ENCODE measurements at places on chromosomes 5 and 9.

DNA sequence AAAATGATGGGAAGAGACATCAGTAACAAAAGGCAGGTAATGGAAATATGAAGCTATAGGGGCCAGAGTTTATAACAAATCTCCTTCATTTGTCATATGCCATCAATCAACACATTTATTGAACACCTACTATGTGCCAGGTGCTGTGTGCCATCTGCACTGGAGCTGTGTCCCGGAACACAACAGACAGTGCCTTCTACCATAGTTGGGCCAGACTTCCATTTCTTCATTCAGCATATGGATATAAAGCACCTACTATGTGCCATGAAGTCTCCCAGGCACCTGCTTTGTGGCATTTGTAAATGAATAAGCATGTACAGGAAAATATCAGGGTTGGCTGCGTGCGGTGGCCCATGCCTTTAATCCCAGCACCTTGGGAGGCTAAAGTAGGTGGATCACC, 112.5 kb upstream of the ERCC6L2 start:
- no peak for DNase-seq

- no peak for DNase-seq
These were observed 63.5 kb upstream of the MOCS2 start for GRCh38 chr5:53173083-53173482.

- DNase-seq, result no peak
These were observed 75.3 kb downstream of the FBXW11 start for GRCh38 chr5:171931163-171931562.

DNA sequence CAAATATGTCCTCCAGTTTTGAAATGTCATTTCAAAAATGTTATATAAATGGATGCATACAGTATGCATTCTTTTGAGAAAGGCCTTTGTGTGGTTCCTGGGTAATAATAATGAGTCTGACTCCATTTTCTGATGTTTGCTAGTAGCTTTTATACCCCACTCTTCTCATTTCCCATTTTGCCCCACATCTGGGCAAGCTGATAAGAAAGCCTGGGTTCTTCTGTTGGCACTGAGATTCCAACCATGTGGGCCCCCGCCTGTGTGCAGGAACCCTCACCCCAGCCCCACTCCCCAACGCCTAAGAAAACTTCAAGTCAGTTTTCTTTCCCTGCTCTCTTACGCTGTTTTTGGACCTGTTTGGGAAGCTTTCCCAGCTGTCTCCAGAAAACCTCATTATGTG, 89.4 kb downstream of the SNX18 start:
- no peak for DNase-seq

DNA sequence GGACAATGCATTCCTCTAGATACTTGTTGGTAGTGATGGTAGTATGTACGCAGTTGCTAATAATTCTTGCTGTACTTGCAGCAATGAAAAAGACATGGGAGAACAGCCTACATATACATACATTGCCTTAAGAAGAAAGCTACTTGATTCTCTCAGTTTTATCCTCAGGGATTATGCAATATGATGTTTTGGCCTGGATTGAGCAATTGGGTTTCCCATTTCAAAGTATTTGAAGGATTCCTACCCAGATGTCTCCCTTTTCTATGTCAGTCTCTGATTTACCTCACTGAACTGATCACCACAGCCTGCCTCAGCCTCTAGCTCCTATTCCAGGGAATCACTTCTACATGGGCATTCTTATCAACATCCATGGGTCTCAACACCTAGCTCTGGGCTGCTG, 210.1 kb upstream of the CDH10 start:
- no peak for DNase-seq

- DNase-seq, result no peak
These were observed 1656.5 kb downstream of the EFNA5 start for GRCh38 chr5:106014262-106014661.

DNA sequence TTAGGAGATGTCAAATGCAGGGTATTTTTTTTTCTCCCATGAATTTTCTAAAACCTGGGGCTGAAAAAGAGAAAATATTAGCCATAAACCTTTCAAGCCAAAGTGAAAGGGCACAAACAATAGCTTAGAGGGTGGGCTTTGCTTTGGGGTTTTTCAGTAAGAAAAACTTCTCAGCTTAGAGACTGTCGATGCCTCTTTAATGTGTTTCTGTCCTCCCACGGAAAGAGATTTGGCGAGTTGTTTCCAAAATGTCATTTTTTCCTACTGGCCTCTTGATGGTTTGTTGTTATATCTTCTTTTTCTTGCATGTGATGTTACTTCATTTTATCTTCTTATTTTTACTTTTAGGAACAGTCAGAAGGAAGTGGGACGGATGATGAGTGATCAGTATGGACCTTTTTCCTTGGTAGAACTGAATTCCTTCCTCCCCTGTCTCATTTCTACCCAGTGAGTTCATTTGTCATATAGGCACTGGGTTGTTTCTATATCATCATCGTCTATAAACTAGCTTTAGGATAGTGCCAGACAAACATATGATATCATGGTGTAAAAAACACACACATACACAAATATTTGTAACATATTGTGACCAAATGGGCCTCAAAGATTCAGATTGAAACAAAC, 177.3 kb downstream of the SMARCA2 start:
- DNase-seq, result no peak

DNA sequence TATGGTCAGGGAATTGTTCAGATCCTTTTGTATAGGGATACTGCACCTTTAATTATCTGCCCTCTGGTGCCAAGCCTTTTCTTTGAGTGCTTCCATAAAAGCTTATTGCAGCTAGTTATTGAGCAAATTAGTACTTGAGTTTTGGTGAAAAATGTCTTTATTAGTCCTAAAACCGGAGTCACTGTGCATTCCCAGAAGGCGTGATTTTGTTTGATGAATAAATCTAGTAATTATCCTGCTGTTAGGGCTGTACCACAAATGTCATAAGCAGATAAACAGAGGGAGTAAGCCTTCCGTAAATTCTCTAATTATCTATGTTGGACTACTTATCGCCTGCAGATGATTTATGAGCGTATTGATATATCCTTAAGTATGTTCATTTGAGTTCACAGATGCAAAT, 620.7 kb upstream of the ARRDC3 start:
- no peak for DNase-seq

- no peak for DNase-seq
These were observed 205.4 kb downstream of the SNX18 start for GRCh38 chr5:54722846-54723433.

DNA sequence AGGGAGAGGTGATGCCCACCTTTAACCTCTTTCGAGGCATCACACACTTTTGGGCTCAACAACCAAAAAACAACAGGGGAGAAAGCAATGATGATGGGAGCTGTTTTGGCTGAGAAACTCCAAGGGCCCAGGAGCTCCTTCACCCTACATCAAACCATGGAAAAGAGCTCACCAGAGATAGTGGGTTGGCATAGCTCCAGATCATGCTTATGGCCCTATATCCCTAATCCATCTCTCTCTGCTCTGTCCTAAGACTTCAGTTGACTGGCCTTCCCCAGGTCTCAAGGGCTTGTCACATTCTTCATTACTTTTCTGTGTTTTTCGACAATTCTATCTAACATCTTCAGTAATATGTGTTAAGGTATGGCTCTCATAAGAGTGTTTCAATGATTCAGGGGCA, 5.7 kb upstream of the CTSL start:
- DNase-seq, result no peak

- no peak for DNase-seq
These were observed 8.6 kb downstream of the BRD3 start for GRCh38 chr9:134059188-134059641.

DNA sequence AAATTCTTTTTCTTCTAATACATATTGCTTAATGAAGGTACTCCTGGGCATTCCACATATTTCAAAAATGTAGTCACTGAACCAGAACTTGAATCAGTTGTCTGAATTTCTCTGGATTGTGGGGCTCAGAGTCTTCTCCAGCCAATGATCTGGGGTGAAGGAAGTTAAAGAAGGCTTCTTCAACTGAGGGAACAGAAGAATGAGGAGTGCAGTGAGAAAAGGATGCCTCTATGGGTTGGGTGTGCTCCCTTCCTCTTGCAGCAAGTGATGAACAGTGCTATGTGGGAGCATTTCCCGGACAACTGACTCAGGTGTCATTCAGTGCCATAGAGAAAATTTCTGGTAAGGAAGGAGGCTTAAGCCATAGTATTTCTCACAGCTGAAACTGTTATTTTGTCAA, 7.9 kb downstream of the LNPEP start:
- no peak for DNase-seq

GRCh38 chr5:134918861-134919260, 13.9 kb downstream of the PCBD2 start:
- DNase-seq, result no peak

DNA sequence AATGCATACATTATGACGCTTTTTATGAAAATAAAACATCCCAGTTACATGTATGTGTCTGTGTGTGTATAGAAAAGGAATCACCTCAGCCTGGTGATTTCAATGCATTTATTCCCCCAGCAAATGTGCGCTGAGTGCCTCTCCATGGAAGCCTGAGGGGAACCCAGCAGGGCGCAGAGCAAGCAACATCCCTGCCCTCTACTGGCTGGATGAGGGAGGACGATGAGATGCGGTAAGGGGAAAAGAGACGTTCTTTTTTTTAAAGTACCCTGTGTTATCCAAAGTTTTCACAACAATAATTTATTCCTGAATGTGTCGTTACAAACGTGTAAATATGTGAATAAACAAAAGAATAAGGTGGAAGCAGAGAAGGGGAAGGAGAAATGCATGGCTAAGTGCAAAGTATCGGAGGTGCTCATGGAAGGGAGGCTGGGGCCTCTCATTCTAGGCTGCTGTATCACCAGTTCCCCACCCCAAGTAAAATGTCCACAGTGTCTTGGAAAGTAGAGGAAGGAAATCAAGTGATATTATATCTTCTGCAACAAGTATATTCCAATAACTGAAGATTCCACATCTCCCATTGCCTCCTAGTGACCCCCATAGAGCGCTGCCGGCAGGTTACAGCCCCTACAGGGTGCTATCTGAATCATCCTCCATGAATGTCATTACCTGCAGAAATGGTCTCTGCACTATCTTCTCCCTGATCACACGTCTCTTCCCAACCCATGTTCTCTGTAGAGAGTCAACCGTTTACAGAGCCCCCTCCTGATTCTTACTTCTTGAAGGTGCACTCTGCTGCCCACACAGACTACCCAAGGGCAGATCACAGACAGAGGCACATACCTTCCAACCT, 13.0 kb upstream of the ABLIM3 start:
- DNase-seq, result no peak

DNA sequence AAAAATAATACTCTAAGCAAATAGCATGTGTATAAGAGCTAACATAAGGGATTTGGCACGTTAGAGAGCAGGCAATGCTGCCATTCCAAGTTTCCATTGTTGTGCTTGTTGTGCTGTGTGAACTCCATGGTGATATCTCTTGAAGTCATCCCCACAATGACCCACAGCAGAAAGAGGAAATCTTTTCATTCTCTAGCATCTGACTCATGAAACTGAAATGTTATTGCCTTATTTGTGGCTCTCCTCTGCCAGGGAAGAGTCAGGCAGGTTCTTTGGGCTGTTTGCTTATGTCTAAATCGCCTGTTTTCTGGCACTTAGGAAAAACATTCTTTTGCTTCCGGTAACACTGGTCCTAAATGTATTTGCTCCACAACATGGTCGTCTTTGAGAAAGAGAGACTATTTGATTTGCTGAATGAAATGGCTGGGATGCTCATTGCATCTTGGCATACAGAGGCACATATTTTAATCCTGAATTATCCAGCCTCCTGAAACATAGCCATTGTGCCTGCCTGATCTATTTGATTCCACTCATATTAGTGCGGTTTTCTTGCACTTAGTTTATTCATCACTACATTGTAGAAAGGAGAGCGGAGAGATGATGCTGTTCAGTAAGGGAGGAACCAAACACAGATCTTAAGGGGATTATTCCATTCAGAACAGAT, 188.8 kb downstream of the CSNK1G3 start:
- DNase-seq, result no peak

GRCh38 chr5:19880458-19880857, 107.5 kb downstream of the CDH18 start:
- no peak for DNase-seq

- no peak for DNase-seq
These were observed 8.2 kb downstream of the IPPK start for GRCh38 chr9:92661743-92662142.

DNA sequence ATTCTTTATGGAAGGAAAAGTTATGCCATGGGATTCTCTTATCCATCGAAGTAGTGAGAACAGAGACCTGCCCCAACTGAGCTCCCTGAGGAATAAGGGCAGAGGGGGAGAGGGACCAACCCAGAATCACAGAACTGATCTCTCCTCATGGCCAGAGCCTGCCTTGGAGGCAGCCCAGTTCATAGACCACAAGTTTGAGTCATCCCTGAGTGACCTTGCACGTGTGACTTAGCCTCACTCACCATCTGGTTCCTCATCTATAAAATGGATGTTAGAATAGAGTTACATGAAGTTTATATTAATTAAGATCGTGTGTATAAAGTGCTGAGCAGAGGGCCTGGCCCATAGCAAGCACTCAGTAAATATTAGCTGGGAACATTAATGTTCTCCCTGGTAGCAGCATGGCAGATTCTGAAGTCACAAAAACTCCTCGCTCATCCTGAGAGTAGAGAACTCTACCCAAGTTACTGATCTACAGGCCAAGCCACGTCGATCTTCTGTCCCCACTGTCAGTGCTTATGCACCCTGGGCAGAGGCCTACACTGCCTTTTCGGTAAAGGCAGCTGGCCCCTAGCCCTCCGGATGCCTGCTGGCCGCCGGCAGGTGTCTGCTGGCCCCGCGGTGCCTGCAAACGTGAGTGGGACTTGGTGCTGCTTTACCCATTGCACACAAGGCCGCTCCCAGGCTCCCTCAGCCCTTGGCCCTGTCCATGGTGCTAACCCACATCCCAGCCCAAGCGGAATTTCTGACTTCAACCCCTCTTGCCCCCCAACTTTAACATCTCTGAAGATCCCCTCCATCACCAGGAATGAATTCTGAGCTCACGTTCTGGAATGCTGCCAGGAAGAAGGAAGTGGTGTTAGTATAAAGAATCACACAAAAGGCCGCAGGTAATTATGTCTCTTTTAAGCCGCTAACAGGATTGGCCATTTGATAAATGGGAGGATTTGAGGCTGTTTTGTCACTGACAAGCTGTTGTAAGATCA, 61.1 kb upstream of the ARAP3 start:
- DNase-seq, result no peak
